H1 (cell line): ENCODE measurements at places on chromosomes 6 and 20.
A peak's percentile ranks its signal among the peaks of the same experiment; 100 is the strongest.

- no peaks in the 10 kb centered on the region for H3K4me1 ChIP-seq
- H3K4me3 ChIP-seq: no peak overlapping the region
- H3K27ac ChIP-seq: no peak overlapping the region
- H3K27me3 ChIP-seq: no peaks in the 10 kb centered on the region
Measured at GRCh38 chr20:7379621-7380220, 560.5 kb downstream of the HAO1 start.

GRCh38 chr20:10610251-10610650, 63.5 kb downstream of the JAG1 start:
- H3K27ac ChIP-seq: no peak overlapping the region
- H3K4me3 ChIP-seq: no peak overlapping the region
- H3K4me1 ChIP-seq: no peaks in the 10 kb centered on the region
- DNase-seq: no peak
- no peaks in the 10 kb centered on the region for H3K36me3 ChIP-seq
- no peaks in the 10 kb centered on the region for H3K27me3 ChIP-seq

DNA sequence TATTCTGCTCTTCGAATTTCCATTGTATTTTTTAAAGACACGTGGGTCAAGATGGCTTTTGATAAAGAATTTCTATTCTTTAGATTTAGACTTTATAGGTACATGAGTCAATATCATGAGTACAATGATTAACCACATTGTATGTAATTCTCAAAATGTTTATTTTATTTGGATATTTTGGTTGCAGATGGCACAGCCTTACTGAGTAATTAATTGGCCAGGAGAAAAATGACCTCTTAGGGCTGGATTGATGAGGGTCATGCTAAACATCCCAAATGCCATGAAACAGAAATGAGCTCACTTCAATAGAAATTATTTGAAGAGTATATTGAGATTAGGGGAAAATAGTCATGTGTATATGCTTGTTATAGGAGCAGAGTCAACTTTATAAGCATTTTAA, 131.2 kb upstream of the CCN2 start:
- no peak overlapping the region for H3K27ac ChIP-seq
- no peak overlapping the region for H3K4me3 ChIP-seq
- no peaks in the 10 kb centered on the region for H3K27me3 ChIP-seq
- no peaks in the 10 kb centered on the region for H3K36me3 ChIP-seq
- H3K4me1 ChIP-seq: no peaks in the 10 kb centered on the region
- no peak for DNase-seq

- H3K4me1 ChIP-seq: no peaks in the 10 kb centered on the region
- no peak overlapping the region for H3K4me3 ChIP-seq
- DNase-seq: no peak
- H3K36me3 ChIP-seq: no peaks in the 10 kb centered on the region
- no peaks in the 10 kb centered on the region for H3K27me3 ChIP-seq
Measured at GRCh38 chr6:11828262-11828870, 49.8 kb upstream of the ADTRP start.

DNA sequence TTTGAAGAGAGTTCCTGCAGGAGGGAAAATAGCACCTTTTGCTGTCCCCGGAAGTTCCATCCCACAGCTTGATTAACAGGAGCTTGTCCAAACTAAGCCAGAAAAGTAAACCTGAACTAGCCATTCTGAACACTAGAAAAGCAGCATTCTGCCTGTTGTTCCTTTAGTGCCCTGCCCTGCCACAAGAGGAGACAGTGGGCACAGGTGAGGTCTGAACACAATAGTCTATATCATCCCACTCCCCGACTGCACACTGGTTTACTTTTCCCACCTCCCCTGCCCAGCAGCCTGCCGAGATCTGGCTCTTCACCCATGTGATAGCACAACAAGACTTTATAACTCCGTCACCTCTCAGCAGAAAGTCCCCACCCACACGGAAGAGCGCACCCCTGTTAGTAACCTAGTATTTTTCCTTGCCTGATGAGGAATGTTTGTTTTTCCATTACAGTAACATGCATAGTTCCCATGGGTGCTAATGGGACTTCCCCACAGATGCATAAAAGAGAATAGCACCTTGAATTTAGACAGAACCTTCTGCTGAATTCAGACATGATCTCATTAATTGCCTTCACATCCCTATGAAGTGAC, 59.7 kb downstream of the TFAP2A start:
- no peaks in the 10 kb centered on the region for H3K4me1 ChIP-seq
- H3K4me3 ChIP-seq: no peak overlapping the region
- DNase-seq: no peak
- no peaks in the 10 kb centered on the region for H3K36me3 ChIP-seq

DNA sequence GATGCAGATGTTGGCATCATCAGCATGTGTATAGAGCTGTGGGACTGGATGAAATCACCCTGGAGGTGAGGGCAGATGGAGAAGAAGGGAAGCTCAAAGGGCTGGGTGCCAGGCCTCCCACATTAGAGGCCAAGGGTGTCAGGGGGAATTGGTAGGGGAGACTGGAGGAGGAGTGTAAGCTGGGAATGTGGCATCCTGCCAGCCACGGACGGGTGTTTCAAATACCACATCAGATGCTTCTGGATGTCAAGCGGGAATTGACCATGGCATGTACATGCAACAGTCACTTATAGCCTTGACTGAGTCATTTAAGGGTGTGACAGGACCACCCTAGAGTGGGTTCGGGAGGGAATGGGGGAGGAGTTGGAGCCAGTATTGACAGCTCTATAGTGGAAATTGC, 9.6 kb downstream of the ERGIC3 start:
- DNase-seq: no peak
- no peak overlapping the region for H3K4me3 ChIP-seq
- H3K4me1 ChIP-seq: no peaks in the 10 kb centered on the region
- peaks cover 12% of the 10 kb centered on the region; the same call in 1 of the 2 replicates for H3K36me3 ChIP-seq
- no peaks in the 10 kb centered on the region for H3K27me3 ChIP-seq
- no peak overlapping the region for H3K27ac ChIP-seq

GRCh38 chr6:111429571-111429970, 53.4 kb downstream of the REV3L start:
- H3K27ac ChIP-seq: no peak overlapping the region
- DNase-seq: no peak
- H3K36me3 ChIP-seq: no peaks in the 10 kb centered on the region
- H3K27me3 ChIP-seq: no peaks in the 10 kb centered on the region
- H3K4me3 ChIP-seq: no peak overlapping the region
- H3K4me1 ChIP-seq: no peaks in the 10 kb centered on the region

GRCh38 chr6:26016245-26016962, 53.8 kb downstream of the TRIM38 start:
- no peaks in the 10 kb centered on the region for H3K27me3 ChIP-seq
- H3K36me3 ChIP-seq: no peaks in the 10 kb centered on the region
- peak overlapping the region; percentile 43; the same call in 1 of the 2 replicates for H3K27ac ChIP-seq

GRCh38 chr20:9887706-9888105, 48.8 kb upstream of the PAK5 start:
- no peaks in the 10 kb centered on the region for H3K27me3 ChIP-seq
- no peak overlapping the region for H3K27ac ChIP-seq
- no peak for DNase-seq
- H3K4me1 ChIP-seq: no peaks in the 10 kb centered on the region
- no peaks in the 10 kb centered on the region for H3K36me3 ChIP-seq

GRCh38 chr6:130407032-130407431, 41.2 kb downstream of the TMEM200A start:
- no peaks in the 10 kb centered on the region for H3K36me3 ChIP-seq
- no peak for DNase-seq
- H3K4me3 ChIP-seq: no peak overlapping the region
- no peak overlapping the region for H3K27ac ChIP-seq
- no peaks in the 10 kb centered on the region for H3K27me3 ChIP-seq

DNA sequence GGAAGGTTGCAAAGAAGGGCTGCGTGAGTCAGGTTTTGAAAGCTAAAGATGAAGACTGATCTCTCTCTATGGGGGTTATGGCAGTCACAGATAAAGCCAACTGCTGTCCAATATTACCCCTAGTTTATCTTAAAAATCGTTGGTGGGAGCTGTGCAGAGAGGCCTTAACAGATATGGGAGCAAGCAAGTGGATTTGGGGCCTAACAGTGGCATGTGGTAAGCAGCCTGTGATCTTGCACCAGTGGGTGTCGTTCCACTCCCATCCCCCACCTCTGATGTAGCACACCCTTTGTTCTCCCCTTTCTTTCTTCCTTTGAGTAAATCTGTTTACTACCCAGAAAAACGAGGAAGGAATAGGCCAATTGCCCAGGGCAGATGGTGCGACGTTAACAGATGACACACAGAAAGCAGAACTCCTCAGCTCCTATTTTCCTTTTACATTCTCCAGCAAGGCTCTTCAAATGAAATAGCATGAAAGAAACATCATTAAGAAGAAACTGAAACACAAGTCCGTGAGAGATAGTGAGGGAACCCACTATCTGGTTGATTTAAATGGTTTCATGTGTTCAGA, 274.1 kb upstream of the CITED2 start:
- H3K36me3 ChIP-seq: no peaks in the 10 kb centered on the region
- no peak overlapping the region for H3K27ac ChIP-seq
- H3K27me3 ChIP-seq: no peaks in the 10 kb centered on the region
- DNase-seq: no peak
- H3K4me3 ChIP-seq: no peak overlapping the region

GRCh38 chr20:38498909-38499308, 26.3 kb downstream of the RALGAPB start:
- peaks cover 45% of the 10 kb centered on the region for H3K36me3 ChIP-seq
- no peak overlapping the region for H3K27ac ChIP-seq
- no peak for DNase-seq
- H3K4me1 ChIP-seq: no peaks in the 10 kb centered on the region
- no peaks in the 10 kb centered on the region for H3K27me3 ChIP-seq

GRCh38 chr6:136077834-136078576, 172.1 kb downstream of the MTFR2 start:
- H3K4me1 ChIP-seq: no peaks in the 10 kb centered on the region
- DNase-seq: no peak
- no peak overlapping the region for H3K4me3 ChIP-seq
- no peaks in the 10 kb centered on the region for H3K36me3 ChIP-seq

DNA sequence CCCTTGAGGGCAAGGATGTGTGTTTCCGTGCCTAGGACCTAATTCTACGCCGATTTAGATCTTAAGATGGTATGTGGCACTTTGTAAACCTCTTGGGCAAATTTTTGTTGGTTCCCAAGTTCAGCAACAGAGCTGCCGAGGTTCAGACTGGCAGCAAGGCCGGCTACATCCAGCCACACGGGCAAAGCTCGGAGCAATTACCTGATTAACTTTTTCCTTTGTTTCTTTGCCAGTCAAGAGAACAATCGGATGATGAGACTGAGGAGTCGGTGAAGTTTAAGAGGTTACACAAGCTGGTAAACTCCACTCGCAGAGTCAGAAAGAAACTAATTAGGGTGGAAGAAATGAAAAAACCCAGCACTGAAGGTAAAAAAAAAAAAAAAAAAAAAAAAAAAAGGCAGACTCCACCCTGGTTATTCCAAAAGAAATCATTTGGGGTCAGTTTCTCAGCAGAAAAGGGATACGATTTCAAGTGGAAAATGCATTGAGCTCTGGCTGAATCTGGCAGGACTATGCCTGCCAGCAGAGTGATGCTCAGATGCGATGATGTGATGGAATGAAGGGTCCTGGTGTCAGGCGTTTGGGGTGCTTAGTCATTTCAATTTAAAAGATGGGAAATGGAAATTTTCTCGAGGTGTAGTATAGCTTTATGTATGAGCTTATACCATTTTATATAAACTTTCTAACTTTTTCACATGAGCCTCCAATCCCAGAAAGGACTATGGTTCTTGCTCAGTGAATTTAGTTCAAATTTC, 171.6 kb downstream of the SASH1 start:
- DNase-seq: no peak
- no peaks in the 10 kb centered on the region for H3K36me3 ChIP-seq

- H3K4me1 ChIP-seq: no peaks in the 10 kb centered on the region
- H3K27ac ChIP-seq: no peak overlapping the region
- no peaks in the 10 kb centered on the region for H3K27me3 ChIP-seq
- no peaks in the 10 kb centered on the region for H3K36me3 ChIP-seq
Measured at GRCh38 chr6:111057074-111057752, 30.1 kb upstream of the SLC16A10 start.
